ENCODE measurements at places on chromosomes 1 and 21.

- no peak for DNase-seq
Measured at GRCh38 chr1:185376288-185376687, 59.2 kb upstream of the IVNS1ABP start.

DNA sequence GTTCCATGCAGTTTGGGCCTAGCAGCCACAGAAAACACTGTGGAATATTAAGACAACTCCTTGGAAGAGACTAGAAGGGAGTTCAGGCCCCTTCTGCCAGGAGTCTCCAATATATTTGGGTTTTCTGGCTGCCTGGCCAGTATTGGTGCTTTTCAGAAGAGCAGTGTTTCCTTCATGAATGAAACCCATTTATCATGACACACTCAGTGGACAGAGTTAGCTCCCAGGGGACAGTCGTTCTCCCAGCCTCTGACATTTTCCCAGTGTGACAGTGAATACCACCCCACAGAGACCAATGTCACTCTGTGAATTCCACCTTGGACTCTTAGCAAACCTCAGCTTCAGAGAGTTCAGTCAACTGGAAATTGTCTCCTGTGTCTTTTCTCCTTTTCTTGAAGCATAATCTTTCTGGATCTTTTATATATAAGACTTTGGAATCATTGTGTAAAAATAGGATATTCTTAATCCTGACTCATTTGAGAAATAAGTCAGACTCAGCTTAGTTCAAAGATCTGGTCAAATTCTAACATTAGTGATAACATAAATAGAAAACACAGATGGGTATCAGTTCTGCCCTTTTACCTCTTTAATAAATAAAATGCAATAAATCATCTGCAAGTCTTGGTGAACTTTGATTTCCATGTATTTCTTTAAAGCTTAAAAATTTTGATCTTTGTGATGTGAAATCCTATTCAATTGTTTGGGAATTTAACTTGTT is 40.4 kb downstream of the GNG12 start:
- no peak for DNase-seq

- no peak for DNase-seq
Measured at GRCh38 chr1:219717536-219717935, 104.6 kb upstream of the ZC3H11B start.

DNA sequence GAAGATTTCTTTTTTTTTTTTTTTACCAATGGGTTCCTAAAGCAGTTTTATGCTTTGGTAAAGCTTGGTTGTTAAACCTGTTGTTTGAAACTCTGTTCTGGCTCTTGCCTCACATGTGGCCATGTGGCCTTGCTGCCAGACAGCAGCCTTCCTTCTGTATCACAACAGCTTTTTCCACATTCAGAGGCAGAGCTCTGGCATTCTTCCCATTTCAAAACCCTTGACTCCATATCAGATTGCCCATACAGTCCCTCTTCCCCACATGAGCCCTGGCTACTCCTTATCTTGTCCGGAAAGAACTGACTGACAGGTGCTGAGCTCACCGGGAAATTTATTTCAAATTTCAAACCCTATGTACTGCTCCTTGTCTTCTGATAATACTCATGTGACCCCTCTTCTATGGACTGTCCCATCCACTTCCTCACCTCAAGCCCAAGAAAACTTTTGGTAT is 38.5 kb upstream of the LAX1 start:
- no peak for DNase-seq

GRCh38 chr1:71231751-71232150 is 150.9 kb upstream of the ZRANB2 start:
- DNase-seq, result no peak

All from stimulated activated CD4-positive, alpha-beta T cell treated with anti-CD3 and anti-CD28 coated beads, Interleukin-1b, Interleukin-23, amount 100 ng/mL, for 1 hour (primary cell).